ENCODE measurements at places on chromosomes 13 and 19.
A peak's percentile ranks its signal among the peaks of the same experiment; 100 is the strongest.

GRCh38 chr13:74620711-74621110, 486.5 kb upstream of the KLF12 start:
- DNase-seq: no peak

DNA sequence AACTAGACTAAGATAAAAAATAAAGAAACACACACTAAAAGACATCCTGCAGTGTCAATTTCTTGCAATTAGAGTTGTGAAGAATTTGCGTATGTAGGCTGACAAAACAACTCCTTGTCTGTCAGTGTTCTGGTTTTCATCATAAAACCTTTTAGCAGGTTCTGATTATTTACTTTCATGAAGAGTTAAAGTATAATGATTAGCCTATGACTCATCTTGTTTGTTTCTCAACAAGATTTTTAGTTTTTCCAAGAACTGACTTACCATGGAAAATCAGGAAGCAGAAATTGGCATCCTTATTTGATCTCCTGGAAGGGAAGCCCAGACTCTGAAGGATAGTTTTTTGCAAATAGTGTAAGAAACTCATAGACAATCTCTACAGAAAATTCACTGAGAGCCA, 848.7 kb upstream of the PCDH9 start:
- DNase-seq: no peak

- DNase-seq: no peak
Measured at GRCh38 chr13:79986890-79987289, 354.0 kb downstream of the SPRY2 start.

GRCh38 chr13:30810801-30811200, 75.5 kb downstream of the ALOX5AP start:
- DNase-seq: no peak

- DNase-seq: no peak
Measured at GRCh38 chr19:56720281-56720680, 48.7 kb upstream of the ZNF835 start.

- DNase-seq: peak; percentile 81
Measured at GRCh38 chr19:4759388-4760284, 31.9 kb upstream of the FEM1A start.

- DNase-seq: no peak
Measured at GRCh38 chr13:63435667-63436324, 2020.1 kb upstream of the PCDH20 start.
